ENCODE measurements at places on chromosomes 5 and 9.

DNA sequence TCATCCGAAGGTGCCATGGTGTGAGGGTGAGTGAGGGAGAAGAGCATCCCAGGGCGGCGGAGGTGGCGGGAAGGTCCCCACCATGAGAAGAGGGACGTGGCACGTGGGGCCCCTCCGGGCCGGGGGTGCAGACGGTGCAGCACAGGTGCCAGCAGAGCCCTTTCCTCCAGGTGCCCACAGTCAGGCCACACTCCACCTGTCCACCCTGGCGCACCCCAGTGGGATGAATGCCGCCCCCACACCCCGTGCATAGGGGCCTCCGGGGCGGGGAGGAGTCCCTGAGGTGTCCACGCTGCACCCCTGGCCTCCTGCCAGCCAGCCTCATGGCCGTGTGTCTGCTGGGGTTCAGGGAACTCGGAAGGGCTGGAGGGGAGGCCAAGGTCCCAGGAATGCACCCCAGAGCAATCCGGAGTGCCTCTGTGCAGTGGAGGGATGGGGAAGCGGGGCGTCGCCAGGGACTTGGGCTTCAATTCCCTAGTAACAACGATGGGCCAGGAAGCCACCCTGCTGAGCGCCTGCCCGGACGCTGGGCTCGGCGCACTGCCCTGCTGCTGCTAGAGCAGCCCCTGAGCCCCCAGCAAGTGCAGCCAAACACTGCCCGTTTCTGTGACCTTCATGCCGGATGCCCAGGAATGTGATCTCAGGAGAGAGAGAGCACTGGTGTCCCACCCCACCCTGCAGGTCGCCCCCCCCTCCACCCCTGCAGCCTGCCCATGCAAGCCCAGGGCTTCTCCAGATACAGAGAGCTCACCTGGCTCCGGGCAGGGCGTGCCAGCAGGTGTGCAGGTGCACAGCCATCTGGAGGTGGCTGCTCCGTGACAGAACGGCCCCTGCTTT lies 8.8 kb upstream of the NACC2 start:
- DNase-seq = no peak

- DNase-seq = peak; percentile 30
Observed at GRCh38 chr9:99485459-99485858, 263.4 kb downstream of the SEC61B start.

GRCh38 chr5:158013939-158014338 lies 155.0 kb upstream of the CLINT1 start:
- no peak for DNase-seq

DNA sequence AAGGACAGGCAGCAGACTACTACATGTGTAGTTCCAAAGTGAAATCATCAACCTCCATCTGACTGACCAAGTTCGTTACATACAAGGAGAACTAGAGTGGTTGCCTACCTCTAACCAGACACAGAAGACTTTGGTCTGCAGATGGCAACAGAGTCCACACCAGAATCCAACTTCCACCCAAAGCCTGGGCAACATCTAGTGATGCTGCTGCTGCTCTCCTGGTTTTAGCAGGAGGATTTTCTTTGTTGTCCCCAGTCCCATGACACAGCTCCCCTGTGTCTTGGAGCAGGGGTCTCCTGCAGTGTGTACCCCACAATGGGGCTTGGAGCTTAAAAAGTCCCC lies 46.4 kb upstream of the APC start:
- DNase-seq = no peak

- DNase-seq = peak; percentile 23
Observed at GRCh38 chr9:99752417-99753109, 69.1 kb upstream of the NR4A3 start.

DNA sequence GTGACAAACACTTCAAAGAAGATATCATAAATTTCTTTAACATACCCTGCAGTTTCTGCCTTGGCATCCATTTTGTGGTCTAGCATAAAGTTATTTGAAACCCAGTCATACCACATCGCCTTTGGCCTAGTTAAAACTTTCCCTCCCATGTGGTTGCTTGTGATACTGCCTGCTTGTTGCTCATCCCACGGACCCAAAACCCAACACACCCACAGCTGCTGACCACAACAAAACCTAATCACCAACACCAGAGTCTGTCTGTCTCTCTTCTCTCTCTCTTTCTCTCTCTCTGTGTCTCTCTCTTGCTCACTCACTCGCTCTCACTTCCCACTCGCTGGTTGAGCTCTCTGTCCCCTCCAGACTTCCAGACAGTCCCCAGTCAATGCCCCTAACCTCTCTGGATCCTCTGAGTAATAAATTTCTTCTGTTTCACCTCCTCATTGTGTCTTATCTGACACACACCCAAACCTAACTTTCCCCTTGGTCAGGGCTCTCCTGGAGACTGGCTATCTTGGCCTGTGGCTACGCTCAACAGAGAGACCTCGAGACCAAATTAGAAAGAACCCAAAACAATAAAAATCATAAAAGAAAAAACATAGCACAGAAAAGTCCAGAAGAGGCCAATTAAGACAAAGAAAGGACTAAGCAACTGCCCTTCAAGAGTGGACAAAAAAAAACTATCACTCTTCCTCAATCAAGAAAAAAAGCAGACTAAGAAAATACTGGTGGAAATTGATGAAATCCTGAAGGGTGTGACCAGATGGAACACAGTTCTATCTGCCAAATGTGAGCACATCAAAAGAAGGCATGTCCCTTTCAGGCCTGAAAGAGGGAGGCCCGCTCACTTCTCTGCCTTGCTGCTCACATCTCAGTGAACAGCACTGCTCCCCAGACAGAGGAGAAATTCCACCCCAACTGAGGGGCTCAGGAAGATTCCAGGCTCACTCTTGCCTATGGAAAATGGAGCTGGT lies 41.5 kb downstream of the TTLL11 start:
- DNase-seq = peak; percentile 43

GRCh38 chr9:136773386-136774044 lies 9.2 kb upstream of the LCN15 start:
- no peak for DNase-seq

GRCh38 chr5:149636191-149636860 lies 55.0 kb downstream of the ARHGEF37 start:
- DNase-seq = no peak

- no peak for DNase-seq
Observed at GRCh38 chr9:95188459-95188858, 129.1 kb downstream of the FANCC start.

- DNase-seq = no peak
Observed at GRCh38 chr9:132969783-132970182, 8.7 kb upstream of the GFI1B start.

Measured in astrocyte of the spinal cord (primary cell).